ENCODE measurements at places on chromosomes 16 and 17.

DNA sequence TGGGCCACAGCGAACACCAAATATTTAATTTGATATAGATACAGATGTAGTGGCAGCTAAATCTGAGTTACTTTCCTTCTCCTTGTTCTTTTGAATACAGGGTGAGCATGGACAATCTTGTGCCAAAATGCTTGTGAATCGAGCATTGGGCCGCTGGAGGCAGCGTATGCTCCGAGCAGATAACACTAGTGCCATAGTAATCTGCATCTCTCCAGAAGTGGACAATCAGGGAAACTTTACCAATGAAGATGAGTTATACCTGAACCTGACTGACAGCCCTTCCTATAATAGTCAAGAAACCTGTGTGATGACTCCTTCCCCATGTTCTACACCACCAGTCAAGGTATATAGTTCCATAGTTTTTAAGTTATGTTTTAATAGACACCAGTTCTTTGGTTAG lies 21.2 kb upstream of the BCAS3 start:
- DNase-seq: peak; percentile 67

- no peak for DNase-seq
Observed at GRCh38 chr17:73706428-73706827, 62.2 kb upstream of the SDK2 start.

DNA sequence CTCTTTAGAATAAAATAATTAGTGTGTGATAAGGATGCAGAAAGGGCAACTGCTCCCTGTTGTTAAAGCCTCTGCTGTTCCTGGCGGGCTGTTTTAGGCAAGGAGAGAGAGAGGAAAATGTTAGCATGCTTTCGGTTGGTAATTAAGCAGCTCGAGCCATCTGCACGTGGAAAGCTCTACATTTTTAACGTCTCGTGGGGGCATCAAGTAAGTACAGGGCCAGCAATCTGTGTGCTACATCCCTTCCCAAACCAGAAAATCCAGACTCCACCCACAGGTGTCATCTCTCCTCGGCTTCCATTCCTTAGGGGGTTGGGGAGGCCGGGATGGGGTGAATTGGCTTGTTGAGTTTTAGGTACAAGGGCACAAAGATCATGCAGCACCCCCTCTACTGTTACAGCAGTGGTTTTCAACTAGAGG lies 62.4 kb upstream of the MARCHF10 start:
- no peak for DNase-seq

DNA sequence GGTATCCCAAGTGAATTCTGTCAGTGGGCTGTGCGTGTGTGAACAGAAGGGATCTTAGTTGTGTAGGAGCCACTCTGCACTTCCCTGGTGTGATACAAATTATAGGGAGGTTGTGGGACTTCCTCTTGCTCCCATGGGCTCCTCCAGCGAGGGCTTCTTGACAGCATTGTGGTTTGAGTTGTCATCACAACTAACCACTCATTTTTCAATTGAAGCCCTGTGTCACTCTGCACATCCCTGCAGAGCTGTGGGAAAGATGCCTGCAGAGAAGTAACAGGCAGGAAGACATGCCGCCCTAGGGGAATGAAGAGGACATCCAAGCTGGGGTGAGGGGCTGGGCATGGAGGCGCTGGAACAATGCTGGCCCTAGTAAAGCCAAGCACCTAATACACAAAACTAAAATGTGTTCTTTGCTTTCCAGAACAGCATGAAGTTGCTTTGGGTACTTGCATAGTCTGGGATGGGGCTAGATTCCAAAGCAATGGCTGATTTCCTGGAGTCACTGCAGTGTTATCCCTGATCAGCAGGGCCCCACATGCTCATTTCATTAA lies 692.5 kb downstream of the TOX3 start:
- DNase-seq: no peak

DNA sequence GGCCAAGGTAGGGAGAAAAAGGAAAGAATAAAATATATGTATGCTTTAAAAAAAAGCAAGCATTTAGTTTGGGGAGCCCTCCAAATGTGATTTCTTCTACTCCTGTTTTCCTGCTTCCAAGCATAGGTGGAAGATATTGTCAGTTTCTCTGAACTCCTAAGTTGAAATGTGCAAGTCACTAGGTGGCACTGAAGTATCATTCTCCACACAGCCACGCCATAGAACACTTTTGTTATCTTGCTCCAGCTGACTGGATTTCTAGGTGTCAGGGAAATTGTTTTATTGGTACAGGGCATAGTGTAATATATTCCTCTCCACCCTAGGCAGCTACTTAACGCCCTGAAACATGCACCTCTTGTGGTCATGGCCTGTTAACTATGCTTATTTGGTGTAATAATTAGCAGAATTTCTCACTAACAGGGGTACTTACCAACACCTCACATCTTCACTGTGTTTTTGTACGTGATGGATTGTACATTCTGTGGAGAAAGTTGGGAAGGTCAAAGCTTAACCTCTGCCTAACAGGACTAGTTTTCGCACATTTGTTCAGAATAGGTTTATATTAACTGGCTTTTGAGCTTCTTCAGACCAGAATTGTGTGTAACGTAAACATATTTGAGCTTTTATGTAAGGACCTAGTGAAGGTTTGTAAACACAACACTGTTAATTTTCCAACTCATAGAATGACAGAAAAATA lies 69.3 kb downstream of the FTO start:
- DNase-seq: peak; percentile 82

DNA sequence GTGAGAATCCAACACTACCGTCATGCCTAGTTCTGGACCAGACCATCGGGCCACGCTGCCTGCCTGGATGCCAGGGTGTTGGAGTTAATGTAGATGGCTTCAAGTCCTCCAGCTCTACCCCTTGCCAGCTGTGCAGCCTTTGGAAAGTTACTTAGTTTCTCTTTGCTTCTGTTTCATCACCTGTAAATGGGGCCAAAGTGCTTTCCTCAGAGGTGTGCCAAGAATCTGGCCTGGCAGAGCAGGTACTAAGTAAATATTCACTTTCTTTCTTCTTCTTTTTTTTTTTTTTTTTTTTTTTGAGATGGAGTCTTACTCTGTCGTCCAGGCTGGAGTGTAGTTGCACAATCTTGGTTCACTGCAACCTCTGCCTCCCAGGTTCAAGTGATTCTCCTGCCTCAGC lies 159.5 kb upstream of the RPL38 start:
- DNase-seq: no peak

- DNase-seq: no peak
Observed at GRCh38 chr17:45121055-45121454, 11.3 kb downstream of the PLCD3 start.

DNA sequence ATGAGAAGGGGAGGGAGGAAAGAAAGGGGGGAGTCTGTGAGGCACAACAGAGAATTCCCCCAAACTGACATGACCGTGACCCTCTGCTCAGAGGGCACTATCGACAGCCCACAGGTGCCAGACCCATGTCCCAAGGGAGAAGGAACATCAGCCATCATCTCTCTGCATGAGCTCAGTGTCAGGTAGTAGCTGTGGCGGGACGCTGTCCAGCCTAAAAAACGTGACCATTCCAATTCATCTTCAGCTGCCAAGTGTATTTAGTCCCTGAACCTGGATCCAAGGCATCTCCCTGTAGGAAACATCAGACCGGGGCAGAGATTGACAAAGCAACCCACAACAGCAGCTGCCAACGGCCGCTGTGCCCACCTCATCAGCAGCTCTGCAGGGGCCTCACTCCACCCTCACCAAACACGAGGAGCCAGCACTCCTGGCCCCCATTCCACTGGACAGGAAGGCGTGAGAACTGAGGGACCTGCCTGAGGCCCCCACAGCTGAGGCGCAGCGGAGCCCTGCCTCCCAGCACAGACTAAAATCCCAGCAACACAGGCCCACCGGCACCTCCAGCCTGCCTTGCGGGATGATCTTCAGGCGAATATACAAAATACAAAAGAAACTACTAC lies 8.6 kb downstream of the TAF1C start:
- DNase-seq: no peak

DNA sequence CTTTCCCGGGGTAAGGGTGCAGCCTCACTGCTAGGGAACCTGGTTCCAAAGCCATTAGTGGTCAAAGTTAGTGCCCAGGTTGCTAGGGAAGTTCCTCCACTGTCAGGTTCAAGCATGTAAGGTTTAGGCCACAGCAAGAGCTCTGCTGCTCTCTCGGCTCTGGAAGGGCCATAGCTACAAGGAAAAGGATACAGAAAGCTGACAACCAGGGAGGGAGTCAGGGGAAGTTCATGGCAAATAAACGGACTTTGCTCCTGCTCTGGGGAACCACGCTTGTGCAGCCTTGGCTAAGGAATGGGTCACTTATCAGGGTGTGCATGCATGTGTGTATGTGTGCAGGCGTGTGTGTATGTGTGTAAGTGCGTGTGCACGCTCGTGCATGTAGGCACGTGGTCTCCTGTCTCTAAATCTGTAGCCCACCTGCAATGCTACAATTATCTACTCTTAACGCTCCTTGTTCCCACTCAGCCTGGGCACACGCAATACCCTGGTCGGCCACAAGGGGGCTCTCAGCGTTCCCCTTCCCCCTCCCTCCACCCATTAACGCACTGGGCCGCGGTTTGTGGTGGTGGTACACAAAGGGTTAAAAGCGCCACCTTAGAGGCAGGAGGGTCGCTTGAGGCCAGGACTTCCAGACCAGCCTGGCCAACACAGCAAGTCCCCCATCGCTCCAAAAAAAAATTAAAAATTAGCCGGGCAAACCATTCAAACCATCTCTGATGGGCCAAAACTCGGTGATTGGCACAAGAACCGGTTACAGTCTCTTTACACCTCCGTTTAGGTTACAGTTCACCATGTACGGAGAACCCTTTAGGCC lies 48.4 kb upstream of the KDM8 start:
- peak; percentile 6 for DNase-seq

- DNase-seq: no peak
Observed at GRCh38 chr16:10597187-10597601, 16.8 kb upstream of the EMP2 start.

DNA sequence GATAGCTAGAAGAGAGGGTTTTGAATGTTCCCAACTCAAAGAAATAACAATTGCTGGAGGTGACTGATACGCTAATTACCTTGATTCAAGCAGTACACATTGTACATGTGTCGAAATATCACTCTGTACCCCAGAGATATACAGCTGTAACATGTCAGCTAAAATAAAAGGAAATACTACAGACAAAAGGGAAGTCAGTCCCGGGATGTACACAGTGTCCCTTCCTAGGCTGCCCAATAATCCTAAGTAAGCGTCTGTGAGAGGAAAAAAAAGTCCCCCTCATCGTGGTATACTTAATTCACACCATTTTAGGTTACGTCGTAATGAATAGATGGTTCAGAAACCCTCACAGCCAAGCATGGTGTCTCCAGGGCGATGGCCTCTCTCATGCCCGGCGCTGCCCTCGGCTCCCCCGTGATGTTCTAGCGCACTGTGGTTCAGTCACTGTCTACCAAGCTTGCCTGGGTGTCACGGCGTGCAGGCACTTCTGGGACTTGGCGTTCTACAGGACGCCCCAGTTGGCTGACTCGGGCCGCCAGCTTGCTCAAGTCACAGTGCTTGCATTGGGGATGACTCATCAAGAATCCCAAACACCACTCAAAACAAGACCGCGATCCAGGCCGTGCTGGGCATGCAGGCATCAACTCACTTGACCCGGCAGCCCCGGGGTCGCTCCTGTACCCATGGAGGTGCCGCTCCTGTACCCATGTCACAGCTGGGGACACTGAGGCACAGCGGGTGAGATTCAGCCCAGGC lies 27.6 kb downstream of the CCDC40 start:
- peak; percentile 24 for DNase-seq

DNA sequence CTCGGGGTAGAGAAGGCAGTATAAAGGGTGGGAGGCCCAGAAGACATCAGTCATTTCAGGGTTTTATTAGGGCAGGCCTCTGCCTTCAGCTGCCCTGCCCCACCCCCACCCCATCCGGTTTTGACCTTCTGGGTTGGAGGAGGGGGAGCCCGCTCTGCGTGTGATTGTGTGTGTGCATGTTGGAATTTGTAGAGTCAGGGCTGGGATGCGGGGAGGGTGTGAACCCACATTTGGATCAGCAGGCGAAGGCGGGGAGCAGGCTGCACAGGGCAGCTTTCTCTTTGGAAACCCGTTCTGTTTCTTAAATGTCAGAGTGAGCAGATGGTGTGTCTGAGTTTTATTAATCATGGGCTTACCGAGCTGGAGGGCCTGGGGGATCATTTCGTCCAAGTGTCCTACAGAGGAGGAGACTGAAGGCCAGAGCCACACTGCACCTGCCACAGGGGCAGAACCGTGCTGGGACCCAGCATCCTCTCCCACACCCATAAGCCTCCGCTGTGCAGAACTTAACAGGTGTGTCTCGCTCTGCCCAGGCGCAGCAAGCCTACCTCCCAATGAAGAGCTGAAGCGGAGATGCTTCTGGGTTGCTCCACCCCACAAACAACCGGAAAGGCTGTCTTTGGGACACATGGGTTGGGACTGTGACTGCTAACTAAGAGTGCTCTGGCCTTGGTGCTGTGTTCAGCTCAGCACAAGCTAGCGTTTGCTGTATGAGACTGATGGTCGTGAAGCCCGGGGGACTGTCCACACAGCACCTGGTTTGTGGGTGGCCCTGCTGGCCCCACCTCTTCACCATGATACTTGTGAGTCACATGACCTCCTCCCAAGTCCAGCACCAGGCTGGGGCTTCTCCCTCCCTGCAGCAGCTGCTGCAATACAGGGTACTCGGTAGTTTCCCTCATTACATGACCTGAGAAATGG lies 70.9 kb upstream of the GSE1 start:
- DNase-seq: no peak

DNA sequence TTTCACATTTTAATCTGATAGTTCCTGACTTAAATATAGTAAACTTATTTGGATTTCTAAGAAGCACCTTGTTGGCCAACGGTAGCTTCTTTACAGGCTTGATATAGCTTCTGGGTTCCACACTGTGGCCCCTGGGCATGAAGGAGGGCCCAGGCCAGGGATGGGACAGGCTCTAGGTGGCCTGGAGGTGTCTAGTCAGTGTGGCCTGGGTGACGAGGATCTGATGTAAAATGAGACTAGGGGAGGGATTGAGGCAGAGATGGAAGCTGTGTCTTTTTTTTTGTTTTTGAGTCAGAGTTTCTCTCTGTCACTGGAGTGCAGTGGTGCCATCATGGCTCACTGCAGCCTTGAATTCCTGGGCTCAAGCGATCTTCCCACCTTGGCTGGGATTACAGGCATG lies 187.0 kb downstream of the PRKCB start:
- no peak for DNase-seq

GRCh38 chr17:30323262-30323894 lies 10.5 kb downstream of the TMIGD1 start:
- no peak for DNase-seq

DNA sequence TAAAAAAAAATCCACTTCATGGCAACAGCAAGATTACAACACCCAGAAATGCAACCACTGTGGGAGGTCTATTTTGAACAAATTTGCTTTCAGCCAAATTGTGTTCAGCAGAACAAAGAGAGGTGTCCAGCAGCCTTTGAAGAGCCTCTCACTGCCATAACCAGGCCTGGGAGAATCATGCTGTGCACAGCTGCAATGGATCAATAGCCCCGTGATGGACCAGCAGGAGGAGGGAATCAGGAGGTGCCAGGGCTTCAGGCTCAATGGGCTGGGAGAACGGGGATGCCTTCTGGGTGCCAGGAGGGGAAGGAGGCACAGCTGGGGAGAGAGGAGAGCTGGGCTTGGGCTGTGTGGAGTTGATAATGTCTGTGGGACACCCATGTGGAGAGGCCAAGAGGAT lies 366.2 kb upstream of the EEF2KMT start:
- no peak for DNase-seq
